ENCODE measurements at places on chromosomes 7 and 10. TPM values are rescaled to one million over a fixed set of nuclear protein-coding genes. Genes with fewer than 3 reads are reported as not detected.

The PAX4 gene
- polyA plus RNA-seq: not detected

The CDK5 gene
- polyA plus RNA-seq: 11.7 TPM

GRCh38 chr7:138460176-138460648 is at the start of gene TRIM24:
TRIM24 (plus strand) TSS chr7:138460259; CDS start chr7:138460549, 290 bp downstream.
- DNase-seq: no peak

The HOXA6 gene
- not detected for polyA plus RNA-seq

The SPACDR gene
- polyA plus RNA-seq: 0.56 TPM

- no peak for DNase-seq
These were observed 244.4 kb downstream of the TNS3 start for GRCh38 chr7:47337531-47337930.

GRCh38 chr10:14024329-14025202 is 306.2 kb downstream of the FRMD4A start:
- no peak for DNase-seq

DNA sequence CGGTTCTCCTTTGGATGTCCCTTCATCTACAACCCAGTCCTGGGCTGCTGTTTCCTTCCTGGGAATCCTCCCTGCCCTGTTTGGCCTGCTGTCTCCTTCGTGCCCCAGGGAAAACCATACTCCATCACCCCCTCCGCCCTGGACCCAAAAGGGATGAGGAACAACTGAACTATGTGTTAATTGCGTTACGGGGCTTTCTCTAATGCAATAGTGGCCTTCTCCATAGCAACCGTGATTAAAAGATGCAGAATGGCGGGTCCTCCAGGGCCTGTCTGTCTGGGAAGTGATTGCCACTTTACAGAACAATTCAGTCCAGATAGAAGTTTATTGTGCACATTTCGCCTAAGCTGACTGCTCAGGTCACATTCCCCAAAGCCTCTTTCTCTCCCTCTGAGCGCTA is 112.0 kb upstream of the FGFR2 start:
- no peak for DNase-seq

DNA sequence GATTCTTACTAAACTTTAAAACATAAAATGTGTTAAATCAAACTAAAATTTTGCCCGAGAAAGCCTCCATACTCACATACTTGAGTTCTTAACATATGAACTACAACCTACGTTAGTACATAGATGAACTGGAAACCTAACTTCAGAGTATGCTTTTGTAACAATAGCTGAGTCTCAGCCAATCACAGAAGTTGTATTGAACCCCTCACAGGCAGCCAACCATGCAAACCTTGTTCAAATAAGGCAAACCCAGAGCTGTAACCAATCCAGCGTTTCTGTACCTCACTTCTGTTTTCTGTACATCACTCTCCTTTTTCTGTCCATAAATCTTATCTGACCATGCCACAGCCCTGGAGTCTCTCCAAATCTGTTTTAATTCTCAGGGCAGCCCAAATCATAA is 157.3 kb upstream of the COL1A2 start:
- DNase-seq: no peak

The WNT8B gene
- 0.14 TPM for polyA plus RNA-seq

The PTPRN2 gene
- 0.69 TPM for polyA plus RNA-seq

- DNase-seq: peak; percentile 54
These were observed at the start of gene GIMAP6 for GRCh38 chr7:150631866-150632864. GIMAP6 (minus strand) TSS chr7:150632385; CDS start chr7:150630142, 2,243 bp downstream.

The BUD23 gene
- 136 TPM for polyA plus RNA-seq

DNA sequence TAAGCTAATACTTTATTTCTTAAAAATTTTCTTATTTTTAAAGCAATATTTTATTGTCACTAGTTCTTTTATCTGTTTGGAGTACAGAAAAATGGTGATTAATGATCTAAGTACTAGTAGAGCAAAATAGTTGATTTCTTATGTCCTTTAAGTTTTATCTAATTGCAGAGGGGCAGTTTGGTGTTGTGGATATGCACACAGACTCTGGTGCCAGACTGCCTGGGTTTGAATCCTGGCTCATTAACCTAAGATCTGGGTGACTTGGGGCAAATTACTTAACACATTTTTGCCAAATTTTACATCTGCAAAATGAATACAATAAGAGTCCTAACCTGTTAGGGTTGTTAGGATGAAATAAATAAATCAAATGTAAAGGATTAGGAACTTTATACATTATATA is 10.7 kb upstream of the PRPS1L1 start:
- no peak for DNase-seq

GRCh38 chr7:16543456-16543855 is 16.8 kb downstream of the LRRC72 start:
- DNase-seq: no peak

DNA sequence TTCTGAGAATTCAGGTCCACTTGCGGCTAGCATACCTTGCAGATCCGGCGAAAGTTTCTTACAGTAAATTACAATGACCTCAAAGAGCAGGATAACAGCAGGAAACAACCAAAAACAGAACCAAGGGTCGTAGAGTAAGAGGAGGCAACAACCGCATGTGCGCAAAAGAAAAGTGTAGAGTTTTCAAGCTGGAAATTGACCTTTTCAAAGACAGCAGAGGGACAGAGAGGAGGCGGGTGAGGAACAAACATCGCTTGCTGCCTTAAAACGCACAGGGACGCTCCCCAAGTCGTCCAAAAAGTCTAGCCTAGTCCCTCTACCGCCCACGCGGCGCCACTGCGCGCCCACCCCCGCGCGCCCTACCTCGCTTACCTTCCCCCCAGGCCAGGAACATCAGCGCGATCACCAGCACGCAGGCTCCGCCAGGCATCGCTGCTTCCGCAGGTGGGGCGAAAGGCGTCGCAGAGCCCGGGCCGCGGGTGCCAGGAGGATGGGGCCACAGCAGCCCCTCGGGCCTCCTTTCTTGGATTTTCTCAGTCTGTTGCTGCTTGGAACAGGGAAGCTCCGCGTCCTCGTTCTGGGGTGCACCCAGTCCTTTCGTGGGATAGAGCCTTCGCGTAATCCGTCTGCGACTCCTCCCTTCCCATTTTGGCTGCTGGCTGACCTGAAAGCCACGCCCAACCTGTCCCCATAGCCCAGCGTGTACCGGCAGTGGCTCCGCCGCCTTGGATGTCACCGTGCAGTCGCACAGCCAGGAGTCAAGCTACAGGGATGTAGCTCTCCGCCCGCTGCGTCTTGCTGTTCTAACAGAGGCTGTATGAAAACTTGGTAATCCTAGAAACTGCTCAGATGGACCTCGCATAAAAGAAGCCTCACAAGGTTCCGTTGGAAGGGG is at the start of gene VWDE:
Gene VWDE (minus strand): TSS at position 579 of the 895 bp plus-strand sequence. CDS start 149 bp downstream, at position 430.
- DNase-seq: peak; percentile 27

The CYP3A7 gene
- polyA plus RNA-seq: not detected

DNA sequence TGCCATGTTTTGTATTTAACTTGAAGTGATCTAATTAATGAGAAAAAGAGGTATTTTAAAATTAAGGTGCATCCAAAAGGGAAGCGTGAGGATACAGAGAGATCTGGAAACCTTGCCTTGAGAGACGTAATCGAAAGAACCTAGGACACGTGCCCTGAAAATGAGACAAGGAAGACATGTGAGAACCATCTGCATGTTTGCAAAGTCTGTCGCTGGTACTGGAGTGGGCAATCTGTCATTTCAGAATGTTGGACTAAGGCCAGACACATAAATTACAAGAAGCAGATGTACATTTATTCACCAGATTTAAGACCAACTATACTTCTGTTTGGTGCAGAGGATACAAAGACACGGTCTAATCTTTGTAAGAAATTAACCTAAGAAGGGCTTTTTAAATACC is 9.2 kb downstream of the AGR2 start:
- DNase-seq: no peak

- DNase-seq: no peak
These were observed 875.5 kb upstream of the SORCS1 start for GRCh38 chr10:108039821-108040584.

The CLRN3 gene
- not detected for polyA plus RNA-seq

GRCh38 chr7:101169110-101169837 is 3.9 kb upstream of the VGF start:
- DNase-seq: no peak

The POU6F2 gene
- polyA plus RNA-seq: not detected

DNA sequence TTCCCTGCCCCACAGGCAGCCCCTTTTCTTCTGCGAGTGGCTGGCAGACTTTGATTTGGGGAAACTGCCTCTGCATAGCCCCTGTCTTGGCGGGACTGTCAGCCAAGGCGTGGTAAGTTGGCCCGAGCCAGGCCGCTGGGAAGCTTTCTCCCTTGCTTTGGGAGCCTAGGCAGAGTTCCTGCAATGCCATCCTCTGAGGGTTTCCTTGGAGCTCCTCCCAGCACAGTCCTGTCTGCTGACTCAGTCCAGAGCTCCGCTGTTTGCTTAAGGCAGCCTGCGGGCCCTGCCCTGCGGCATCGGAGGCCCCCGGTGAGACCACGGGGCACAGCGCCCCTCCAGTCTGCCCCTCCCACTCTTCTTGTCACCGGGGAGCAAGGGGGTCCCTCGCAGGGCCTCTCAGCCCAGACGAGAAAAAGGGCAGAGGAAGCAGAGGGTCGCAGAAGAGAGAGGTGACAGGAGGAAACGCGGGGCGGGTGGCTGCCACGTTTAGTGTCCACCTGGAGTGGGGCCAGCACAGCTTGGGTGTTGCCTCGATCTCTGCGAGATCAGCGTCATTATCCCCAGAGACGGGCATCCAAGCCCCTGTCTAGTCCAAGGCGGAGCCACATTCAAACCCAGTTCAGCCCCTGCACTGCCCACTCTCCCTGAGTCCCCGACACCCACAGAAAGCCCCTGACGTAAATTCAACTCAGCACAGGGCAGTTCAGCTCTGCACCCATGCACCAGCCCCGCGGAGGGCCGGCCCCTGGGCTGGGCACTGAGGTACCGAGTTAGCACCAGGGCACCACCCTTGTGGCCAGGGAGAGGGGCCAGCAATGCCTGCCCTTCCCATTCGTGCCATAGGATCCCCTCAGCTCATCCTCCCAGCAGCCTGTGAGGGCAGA is 59.0 kb upstream of the CHST15 start:
- no peak for DNase-seq

DNA sequence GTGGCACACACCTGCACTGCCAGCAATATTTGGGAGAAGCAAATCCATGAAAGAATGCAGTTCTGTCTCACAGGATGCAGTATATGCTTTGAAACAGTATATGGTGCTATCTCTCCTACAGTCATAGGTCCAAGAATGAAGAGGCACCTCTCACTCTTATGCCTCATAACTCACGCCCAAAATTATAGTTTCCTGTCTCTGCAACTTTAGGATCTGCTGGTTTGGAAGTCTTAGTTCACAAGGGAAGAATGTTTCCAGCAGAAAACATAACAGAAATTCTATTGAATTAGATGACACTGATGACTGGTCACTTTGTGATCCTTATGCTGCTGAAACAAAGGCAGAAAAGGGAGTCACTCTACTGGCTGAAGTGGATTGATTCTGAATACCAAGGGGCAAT is 5.7 kb downstream of the C10orf67 start:
- no peak for DNase-seq

- no peak for DNase-seq
These were observed 23.4 kb upstream of the PRKCQ start for GRCh38 chr10:6603142-6604125.

DNA sequence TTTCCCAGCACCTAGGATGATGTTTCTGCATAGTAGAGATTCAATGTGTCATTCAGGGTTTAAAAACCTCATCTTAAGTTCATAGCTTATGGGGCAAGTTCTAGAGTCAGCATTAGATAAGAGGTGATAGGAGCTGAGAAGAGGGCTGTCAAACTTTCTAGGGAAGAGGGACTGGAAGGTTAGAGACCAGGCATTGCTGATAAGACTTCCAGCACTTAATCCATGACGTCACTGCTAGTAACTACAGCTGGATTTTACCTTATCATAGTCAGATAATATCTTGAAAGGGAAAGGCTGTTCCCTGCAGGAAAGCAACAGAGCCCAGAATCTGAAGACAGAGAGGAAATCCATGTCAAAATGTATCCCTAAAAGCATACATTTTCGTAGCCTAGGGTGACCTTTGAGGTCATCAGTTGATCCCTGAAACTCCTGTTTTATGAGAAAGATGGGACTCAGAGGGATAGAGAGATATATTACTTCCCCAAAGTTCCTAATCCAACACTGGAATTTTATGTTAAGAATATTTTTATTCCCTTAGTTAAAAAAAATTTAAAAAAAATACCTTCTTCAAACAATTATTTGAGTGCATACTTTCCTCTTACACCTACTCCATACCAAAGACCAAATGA is 3.3 kb upstream of the CPED1 start:
- no peak for DNase-seq

The PTPRZ1 gene
- not detected for polyA plus RNA-seq

DNA sequence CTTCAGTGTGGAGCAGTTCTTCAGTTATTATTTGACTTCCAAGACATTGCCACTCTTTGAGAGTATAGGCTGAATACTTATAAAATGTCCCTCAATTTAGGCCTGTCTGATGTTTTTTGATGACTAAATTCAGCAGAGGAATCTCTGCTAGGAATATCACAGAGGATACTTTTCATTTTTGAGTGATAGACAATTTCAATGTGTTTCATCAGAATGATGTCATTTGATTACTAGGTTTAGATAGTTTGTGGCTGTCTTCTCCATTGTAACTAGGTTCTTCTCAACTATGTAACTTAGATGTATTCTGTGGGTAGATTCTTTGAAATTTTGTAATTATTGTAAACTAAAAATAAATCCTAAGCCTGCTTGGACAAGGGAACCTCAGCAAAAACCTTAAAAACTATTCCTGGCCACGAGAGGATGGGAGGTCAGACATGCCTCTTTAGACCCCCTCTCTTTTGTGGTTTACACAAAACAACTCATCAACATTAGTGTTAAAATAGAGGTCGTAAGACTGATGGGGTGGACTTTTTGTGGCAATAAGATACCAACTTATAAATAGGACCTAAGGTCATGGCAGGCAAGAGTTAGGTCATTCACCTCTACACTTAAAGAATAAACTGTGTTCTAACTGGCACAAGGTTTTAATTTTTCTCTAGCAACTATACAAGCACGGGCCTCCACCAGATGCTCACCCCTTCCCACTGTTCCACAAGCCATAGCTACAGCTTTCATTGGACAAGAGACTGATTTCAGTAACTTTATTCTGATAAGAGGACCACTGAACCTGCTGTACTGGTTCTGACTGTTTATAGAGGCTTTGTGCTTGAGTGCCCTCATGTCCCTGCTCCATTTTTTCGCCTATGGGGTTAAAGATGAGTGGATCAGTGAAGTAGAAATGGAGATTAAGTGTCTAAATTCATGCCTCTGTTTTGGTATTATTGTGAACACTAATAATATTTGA is 33.7 kb downstream of the CYP2C8 start:
- no peak for DNase-seq

GRCh38 chr7:156606135-156606534 is 34.4 kb upstream of the RNF32 start:
- DNase-seq: no peak

DNA sequence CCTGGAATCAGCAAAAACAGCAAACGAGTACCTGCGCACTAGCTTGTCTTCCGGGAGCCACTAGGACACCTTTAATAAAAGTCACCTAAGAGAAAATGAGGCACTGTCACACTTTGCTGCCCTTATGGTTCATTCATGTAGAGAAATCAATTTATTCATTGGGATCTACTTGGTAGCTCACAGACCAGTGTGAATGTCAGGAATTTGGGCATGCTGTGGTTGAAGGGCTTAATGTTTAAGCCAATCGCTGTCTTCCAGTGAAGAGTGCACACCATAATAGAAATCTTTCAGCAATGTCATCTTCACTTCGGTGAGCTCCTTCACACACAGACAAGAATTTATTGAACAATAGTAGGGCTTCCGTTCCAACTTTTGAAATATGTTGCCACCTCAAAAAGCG is 65.1 kb downstream of the MARCHF5 start:
- DNase-seq: no peak
